ENCODE measurements at places on chromosomes 7 and 10.

DNA sequence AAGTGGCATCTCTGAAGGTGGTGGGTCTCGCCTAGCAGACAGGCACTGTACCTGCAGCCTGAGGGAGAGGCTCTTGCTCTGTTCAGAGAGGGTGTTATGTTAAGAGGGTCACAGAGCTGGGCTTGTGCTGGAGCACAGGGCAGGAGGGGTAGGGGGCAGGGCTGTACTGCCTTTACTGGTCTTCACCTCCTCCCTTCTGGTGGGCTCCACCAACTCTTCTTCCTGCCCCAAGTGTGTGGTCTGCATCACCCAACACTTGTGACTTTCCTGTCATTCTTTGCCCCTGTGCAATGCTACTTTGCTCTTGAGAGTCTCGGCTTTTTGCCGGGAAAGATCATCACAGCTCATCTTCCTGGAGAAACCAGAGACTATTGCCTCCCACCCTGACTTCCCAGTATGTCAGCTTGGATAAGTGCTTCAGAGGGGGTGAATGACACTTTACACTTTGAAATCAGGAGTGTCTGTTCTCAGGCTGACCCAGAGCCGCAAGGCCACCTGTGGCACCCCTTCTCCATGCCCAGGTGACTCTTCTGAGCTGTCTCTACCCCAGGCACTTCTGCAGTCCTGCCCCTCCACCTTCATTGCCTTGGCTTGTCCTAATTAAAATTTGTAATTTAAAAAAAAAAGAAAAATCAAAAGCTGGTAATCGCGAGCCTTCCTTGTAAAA lies 38.4 kb upstream of the IKZF1 start:
- no peak for DNase-seq

GRCh38 chr10:96387601-96388000 lies 28.8 kb upstream of the OPALIN start:
- DNase-seq, result no peak

DNA sequence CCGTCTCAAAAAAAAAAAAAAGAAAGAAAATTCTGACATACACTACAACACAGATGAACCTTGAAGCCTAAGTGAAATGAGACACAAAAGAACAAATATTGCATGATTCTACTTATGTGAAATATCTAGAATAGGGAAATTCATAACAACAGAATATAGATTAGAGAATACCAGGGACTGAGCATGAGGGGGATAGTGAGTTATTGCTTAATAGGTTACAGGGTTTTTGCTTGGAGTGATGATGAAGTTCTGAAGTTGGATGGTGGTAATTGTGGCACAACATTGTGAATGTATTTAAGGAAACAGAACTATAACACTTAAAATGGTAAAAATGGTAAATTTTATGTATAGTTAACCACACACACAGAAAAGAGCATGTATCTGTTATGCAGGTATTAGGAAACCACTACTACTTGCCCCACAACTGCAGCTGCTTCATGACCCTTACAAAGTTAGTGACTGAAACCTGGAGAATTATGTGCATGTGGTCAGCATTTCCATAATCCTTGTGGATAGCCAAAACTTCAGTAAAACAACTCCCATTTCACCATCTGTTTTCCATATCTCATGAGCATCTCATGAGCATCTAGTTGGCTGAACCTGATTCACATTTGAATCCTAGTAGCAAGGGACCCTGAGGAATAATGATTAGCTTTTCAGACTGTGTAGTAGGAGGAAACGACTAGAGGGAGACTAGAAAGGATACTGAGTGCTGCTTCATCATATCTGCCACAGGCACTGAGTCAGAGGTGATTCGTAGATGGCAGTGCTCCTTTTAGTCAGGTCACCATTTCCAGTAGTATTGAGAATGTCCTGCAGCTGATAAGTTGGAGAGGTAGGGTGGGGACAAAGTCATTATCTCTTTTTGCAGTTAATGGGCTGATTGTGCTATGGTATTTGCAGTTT lies 26.3 kb downstream of the SAMD8 start:
- peak; percentile 15 for DNase-seq

DNA sequence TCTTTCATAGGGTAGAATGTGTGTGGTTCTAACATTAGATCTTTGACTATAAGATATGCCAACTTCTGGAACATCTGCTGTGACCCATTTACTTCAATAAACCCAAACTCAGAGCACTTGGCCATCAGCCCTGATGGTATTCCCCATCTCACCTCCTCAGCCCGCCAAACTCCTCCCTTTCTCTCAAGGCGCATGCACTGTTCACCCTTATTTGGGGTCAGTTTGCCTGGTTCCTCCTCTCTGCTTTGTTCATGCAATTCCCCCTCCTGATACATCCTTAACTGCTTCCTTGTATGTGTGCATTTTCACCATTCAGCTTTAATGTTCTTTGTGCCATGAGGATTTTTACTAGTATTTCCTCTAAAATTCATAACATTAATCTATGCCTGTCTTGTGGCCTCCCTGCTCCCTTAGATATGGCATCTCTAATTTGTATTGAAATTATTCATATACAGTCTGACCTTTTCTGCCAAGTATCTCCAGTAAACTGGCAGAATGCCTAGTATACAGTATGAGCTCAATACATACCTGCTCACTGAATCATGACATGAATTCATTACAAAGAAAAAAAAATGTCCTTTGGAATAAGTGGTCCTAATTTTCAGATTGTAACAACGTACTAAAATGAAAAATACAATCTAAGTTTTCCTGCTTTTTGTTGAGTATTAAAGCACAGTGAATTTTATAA lies 336.8 kb upstream of the IGFBP3 start:
- no peak for DNase-seq

DNA sequence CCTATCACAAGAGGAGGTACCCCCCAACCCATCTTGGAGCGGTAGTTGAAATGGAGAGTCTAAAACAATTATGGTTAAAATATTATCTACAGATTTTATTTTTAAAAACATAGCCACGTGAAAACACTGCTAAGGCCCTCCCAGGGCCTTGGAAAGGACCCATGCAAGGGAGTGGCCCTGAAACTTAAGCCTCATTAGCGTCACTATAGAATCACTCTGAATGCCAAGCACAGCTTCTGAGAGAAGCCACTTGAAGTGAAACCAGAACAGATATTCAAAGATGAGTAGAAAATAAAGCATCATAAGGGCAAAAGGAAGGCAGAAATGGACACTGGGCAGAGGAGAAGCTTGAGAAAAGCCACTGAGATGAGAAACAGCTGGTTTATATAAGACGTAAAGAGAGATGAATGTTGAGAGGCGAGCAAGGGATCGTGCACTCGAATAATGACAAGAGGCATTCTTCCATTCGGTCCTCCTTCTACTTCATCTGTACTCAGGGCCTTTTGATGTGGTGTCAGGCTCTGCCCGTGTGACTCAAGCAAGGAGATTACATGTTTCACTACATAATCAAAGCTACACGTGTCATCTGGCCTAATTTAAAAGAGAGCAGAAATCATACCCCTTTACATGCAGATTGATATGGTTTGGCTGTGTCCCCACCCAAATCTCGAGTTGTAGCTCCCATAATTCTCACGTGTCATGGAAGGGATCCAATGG lies 33.4 kb upstream of the SLC39A12 start:
- no peak for DNase-seq

DNA sequence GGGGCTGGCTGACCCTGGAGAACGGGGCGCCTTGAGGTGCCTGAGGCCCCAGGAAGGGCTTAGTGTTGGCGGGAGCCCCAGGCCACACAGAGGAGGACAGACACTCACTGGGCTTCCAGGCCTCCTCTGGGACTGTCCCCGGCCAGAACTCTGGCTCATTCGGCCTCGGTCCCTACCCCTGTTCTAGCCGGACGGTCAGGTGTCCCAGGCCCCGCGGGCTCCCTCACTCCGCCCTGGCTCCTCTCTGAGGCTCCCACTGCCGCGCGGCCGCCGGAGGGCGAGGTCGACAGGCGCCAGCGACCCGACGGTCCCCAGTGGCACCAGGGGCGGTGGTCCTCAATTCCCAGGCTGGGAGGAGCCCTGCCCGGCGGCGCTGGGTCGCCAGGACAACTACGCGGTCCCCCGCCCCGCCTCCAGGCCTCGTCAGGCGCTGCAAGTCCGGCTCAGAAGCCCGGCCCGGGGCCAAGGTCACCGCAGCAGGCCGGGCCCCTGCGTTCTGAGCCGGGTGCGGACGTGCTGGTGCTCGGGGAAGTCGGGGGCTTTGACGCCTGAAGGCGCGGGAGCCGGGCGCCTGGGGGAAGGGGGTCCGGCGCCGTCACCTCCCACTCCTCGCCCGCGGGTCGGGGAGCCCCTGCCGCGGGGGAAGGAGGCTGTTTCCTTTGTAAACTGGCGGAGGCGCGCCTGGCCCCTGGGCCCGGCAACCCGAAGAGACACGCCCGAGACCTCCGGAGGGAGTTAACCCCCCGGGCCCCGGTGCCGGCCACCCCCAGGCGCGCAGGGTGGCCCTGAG lies 1.1 kb upstream of the PWWP2B start:
- DNase-seq, result no peak

DNA sequence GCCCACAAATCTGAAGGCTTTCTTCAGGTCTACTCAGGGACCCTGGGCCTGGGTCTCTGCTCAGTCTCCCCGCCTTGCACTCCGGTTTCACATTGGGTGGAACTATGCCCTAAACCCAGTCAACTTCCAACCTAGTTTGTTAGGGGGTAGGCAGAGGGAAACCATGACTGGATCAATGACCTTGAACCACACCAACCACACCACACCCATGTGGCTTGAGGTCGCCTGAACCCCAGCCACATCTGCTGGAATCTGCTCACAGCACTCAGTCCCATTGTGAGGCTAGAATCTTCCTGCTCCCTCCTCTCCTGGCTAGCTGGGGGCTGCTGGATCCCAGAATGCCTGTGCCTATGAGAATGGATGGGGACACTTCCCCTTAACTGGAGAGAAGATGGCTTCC lies 17.9 kb downstream of the RFC2 start:
- DNase-seq, result no peak

DNA sequence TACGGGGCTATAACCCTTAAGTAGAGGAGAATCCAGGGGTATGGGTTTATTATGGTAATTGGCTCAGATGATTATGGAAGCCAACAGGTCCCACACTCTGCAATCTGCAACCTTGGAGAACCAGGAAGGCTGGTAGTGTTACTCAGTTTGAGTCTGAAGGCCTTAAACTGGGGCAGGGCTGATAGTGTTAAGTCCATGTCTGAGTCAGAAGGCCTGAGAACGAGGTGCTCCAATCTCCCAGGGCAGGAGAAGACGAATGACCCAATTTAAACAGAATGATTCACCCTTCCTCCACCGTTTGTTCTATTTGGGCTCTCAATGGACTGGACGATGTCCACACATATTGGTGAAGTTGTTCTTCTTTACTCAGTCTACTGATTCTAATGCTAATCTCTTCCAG lies 244.5 kb upstream of the PTER start:
- no peak for DNase-seq

DNA sequence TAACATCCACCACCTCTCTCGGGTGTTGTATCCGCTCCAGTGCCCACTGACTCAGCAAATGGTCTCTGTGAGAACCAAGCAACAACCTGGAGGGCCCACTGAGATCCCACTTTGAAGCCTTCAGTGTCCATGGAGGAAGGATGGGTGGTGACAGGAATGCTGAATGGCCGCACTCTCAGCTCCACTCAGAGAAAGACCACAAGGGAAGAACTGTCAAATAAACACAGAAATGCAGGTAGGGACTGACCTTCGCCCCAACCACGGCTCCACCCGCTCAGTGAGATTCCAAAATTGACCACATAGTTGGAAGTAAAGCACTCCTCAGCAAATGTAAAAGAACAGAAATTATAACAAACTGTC lies 65.8 kb downstream of the VIPR2 start:
- DNase-seq, result no peak

DNA sequence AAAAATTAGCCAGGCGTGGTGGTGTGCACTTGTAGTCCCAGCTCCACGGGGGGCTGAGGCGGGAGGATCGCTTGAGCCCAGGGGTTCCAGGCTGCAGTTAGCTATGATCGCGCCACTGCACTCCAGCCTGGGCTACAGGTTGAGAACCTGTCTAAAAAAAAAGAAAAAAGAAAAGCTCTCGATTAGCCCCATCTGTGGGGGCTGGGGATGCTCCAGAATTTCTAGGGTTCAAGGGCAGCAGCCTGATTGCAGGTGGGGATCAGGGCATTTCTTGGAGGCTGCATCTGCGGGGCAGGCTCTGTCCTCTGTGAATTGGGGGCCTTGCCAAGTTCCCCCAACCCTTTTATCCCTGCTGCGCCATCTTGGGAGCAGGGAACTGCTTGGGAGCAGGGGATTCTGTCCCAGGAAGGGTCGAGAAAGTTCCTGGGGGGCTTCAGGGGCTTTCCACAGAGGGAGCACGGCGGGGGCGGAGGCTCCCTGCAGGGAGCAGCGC lies 651 bp upstream of the ARPC1A start:
- DNase-seq, result no peak

- DNase-seq, result no peak
Measured at GRCh38 chr7:71120096-71120495, 11.8 kb upstream of the GALNT17 start.

- DNase-seq, result no peak
Measured at GRCh38 chr10:36266923-36267322, 624.8 kb upstream of the FZD8 start.

DNA sequence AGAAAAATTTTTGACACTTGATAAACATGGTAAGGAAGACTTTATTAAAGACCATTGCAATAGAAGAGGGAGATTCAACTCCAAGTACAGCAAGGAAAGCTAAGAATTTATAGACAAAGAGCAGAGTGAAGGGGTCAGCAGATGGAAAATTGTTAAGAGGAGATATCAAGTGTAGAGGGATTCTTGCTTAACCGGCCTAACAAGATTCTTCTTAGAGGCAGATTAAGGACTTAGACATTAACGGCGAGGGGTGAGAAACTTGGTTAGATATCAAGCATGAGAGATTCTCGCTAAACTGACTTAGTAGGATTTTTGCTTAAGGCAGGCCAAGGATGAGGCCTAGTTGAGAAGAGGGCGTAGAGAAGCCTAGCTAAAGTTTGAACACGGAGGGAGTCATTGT lies 76.0 kb downstream of the ITGB1 start:
- DNase-seq, result no peak

GRCh38 chr7:123750389-123751230 lies 1.8 kb upstream of the WASL start:
- DNase-seq, result peak; percentile 26

GRCh38 chr10:29748109-29748650 lies 113.4 kb upstream of the SVIL start:
- DNase-seq, result no peak

GRCh38 chr7:15778191-15778590 lies 91.7 kb upstream of the MEOX2 start:
- DNase-seq, result no peak

- DNase-seq, result no peak
Measured at GRCh38 chr10:116715839-116716377, 26.5 kb downstream of the HSPA12A start.

DNA sequence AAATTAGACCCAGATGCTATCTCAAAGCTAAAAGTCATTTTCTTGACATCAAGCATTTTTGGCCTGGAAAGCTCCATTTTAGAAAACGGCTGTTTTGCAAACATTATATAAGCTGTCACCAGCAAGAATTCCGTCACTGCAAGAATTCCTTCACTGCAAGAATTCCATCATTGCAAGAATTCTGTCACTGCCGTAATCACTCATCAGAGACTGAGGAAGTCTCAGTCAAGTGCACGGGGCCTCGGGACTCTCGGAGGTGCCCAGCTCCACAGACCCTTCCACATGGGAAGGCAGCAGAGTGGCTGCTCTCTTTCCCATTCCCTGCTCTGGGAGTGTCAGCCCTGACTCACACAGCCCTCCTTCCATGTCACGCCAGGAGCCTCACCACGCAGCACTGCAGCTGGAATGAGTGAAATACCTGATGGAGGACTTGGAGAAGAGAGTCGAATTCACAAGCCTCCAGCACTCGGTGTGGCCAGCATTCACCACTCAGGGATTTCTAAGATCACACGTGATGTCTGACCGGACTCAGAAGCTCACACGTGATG lies 168.3 kb downstream of the PTPRN2 start:
- no peak for DNase-seq

- DNase-seq, result no peak
Measured at GRCh38 chr7:3691478-3692158, 390.6 kb downstream of the SDK1 start.
